ENCODE measurements at places on chromosomes 6 and 20. TPM values are rescaled to one million over a fixed set of nuclear protein-coding genes. Genes with fewer than 3 reads are reported as not detected.

- no peaks in the 10 kb centered on the region for H3K4me1 ChIP-seq
- DNase-seq = no peak
- H3K36me3 ChIP-seq = peaks cover 17% of the 10 kb centered on the region
These were observed 801 bp downstream of the CCDC28A start for GRCh38 chr6:138774370-138774769.

The LAMA4 gene
- total RNA-seq = 8.3 TPM

DNA sequence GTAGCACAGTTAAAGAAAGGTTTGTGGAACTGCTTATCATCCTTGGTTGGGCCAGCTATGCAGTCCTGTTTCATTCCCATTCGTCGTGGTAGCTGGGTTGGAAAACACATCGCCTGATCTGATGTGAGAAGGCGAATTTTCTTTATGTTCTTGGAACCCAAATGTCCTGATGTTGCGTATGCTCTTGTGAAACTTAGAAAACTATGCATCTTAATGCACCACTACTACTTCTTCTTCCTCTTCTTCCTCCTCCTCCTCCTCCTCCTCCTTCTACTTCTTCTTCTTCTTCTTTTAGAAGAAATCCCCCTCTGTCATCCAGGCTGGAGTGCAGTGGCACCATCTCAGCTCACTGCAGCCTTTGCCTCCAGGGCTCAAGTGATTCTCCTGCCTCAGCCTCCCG lies 381.6 kb downstream of the UTRN start:
- DNase-seq = no peak
- H3K27ac ChIP-seq = no peak overlapping the region
- no peak overlapping the region for H3K4me3 ChIP-seq

DNA sequence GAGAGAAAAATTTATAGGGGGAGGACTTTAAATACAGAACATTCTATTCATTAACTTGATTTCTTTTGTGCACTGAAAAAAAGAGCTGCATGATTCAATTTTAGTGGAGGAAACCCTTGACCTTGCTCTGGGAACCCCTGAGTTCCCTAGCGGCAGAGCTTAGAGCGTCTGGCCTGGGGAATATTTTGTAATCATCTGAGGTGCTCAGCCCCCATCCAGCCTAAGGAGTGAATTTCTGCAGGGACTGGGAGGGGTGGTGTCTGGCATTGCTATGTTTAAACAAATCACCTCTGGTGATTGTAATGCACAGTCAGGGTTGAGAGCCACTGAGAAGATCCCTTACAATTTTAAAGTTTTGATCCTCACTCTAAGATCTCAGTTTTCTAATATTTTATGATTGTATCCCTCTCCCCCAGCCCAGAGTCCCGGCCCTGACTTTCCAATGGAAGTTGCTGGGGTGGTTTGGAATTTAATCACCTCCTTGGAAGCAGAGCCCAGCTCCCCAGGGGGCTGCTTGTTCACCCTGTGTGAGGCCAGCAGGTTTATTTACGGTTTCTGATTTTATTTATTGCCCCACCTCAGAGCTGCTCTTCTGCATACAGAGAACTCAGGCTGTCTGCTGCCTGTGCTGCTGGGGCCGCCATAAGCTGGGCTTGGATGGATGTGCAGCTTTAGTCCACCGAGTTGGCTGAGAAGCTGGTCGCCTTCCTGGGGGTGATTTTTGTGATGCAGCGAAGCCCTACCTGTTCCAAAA lies 263.1 kb downstream of the LRFN2 start:
- H3K27ac ChIP-seq = no peak overlapping the region
- peaks cover 11% of the 10 kb centered on the region for H3K4me1 ChIP-seq
- H3K27me3 ChIP-seq = no peaks in the 10 kb centered on the region
- H3K36me3 ChIP-seq = no peaks in the 10 kb centered on the region

GRCh38 chr6:33815854-33816253 lies 12.1 kb upstream of the MLN start:
- H3K27ac ChIP-seq = no peak overlapping the region
- no peaks in the 10 kb centered on the region for H3K27me3 ChIP-seq
- H3K36me3 ChIP-seq = no peaks in the 10 kb centered on the region
- no peak for DNase-seq
- no peaks in the 10 kb centered on the region for H3K4me1 ChIP-seq

DNA sequence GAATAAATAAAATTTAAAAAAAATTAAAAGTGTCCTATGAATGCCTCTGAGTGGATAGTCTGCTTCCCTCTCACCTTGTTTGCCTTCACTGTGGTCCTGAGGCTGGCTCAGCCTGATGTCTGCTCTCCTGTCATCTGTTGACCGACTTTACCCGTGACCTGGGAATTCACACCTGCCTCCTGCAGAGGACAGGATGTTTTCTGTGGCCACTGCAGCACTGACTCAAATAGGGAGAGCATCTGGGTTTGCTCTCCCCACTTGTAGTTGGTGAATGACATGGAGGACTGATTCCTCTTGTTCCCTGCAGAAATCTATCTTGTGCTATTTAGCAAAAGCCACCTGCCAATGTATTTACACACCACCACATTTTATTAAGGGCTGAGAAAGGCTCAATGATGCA lies 52.4 kb upstream of the ERVFRD-1 start:
- no peak overlapping the region for H3K4me3 ChIP-seq
- no peaks in the 10 kb centered on the region for H3K4me1 ChIP-seq
- H3K27ac ChIP-seq = no peak overlapping the region

GRCh38 chr20:32465092-32465900 lies 107.2 kb downstream of the ASXL1 start:
- peaks cover 8% of the 10 kb centered on the region for H3K4me1 ChIP-seq
- no peak overlapping the region for H3K4me3 ChIP-seq
- peak; percentile 82 for DNase-seq
- H3K27me3 ChIP-seq = no peaks in the 10 kb centered on the region
- peak overlapping the region; percentile 78 for H3K27ac ChIP-seq

The CCDC170 gene
- 0.62 TPM for total RNA-seq

GRCh38 chr6:13711324-13711732 lies 307 bp downstream of the RANBP9 start:
- H3K27ac ChIP-seq = peak overlapping the region; percentile 91
- H3K4me1 ChIP-seq = no peaks in the 10 kb centered on the region
- no peaks in the 10 kb centered on the region for H3K36me3 ChIP-seq
- H3K27me3 ChIP-seq = no peaks in the 10 kb centered on the region
- DNase-seq = no peak
- peak overlapping the region; percentile 71 for H3K4me3 ChIP-seq

DNA sequence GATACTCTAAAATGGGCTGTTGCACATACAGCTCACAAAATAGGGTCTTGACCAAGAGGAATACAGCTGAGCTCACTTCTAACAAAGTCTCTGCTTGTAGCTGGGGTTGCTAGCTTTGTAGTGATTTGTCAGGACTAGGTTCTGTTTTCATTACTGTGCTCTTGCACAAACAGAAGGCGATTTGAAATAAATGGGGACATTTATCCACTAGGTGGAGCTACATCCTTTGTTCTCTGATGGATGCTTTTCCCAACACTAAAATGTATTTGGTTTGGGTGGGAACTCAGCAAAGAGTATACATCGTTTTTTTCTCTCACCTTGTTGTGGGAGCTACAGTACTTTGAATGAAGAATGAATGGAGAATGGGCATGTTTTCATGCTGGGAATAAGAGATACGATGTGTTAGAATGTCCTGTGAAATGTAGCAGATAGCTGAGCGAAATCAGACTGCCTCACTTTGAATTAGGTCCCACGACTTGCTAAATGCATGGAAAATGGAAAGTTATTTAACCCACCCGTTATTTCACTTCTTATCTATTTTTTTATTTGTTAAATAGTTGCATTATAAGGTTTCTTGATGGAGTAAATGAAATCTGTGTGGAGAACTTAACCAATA lies 494.7 kb upstream of the MAP3K7 start:
- no peak for DNase-seq
- H3K4me1 ChIP-seq = no peaks in the 10 kb centered on the region
- H3K4me3 ChIP-seq = no peak overlapping the region
- no peaks in the 10 kb centered on the region for H3K36me3 ChIP-seq
- H3K27me3 ChIP-seq = no peaks in the 10 kb centered on the region

DNA sequence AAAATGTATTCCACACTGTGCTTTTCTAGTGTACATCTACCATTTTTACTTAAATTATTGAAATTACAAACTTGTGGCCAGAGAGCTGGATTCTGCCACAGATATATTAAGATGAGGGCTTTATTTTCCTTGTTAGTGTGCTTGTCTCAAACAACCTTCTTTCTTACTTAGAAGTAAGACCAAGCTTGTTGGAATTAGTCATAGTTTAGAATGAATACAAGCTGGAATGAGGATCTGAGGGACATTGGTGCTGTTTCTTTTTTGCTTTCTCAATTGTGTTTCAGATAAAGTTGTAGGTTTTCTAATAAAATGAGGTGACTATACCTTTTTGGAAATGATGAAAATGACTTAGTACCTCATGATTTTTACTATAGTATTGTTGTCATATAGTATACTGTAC lies 40.3 kb downstream of the UBR2 start:
- H3K36me3 ChIP-seq = no peaks in the 10 kb centered on the region
- H3K27me3 ChIP-seq = no peaks in the 10 kb centered on the region
- DNase-seq = no peak
- H3K4me1 ChIP-seq = no peaks in the 10 kb centered on the region

The SLC22A2 gene
- total RNA-seq = not detected

GRCh38 chr6:53523511-53524454 lies 21.1 kb downstream of the GCLC start:
- peaks cover 20% of the 10 kb centered on the region for H3K36me3 ChIP-seq
- H3K4me1 ChIP-seq = no peaks in the 10 kb centered on the region
- H3K4me3 ChIP-seq = no peak overlapping the region
- H3K27me3 ChIP-seq = no peaks in the 10 kb centered on the region

The MMP24OS gene
- total RNA-seq = 40.7 TPM

DNA sequence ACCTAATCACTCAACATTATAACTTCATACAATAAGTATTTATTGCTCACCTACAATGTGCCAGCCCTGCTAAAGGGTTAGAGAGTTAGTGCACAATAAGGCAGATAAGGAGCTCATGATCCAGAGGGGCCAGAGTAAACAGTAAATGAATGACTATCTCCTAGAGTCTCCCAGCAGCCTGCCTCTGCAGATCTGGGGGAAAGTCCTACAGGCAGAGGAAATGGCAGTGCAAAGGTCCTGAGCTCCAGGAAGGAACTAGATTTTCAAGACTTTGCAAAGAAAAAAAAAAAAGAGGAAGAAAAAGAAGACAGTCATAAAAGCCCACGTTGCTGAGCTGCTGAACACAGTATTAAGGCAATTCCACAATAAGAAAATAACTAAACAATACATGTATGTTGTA lies 160.1 kb downstream of the SIM1 start:
- no peaks in the 10 kb centered on the region for H3K4me1 ChIP-seq
- DNase-seq = no peak
- no peaks in the 10 kb centered on the region for H3K27me3 ChIP-seq
- no peak overlapping the region for H3K4me3 ChIP-seq
- no peak overlapping the region for H3K27ac ChIP-seq

The CDH4 gene
- total RNA-seq = 0.02 TPM

DNA sequence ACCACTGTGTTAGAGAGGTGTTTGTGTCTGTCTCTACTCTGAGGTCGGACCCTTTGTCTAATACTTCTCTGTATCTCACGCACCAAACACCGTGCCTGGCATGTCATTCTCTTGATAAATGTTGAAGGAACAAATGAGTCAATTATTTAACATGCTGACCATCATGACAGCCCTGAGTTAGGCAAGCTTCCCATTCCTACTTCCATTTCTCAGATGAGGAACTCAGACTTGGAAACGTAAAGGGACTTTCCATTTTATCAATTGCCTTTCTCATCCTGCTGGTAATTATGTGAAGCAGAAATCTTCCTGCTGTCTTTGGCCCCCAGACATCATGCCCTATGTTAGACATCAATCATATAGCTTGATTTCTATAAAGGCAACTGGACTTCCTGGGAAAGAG lies 227.0 kb upstream of the ECI2 start:
- DNase-seq = no peak
- no peak overlapping the region for H3K27ac ChIP-seq
- H3K4me1 ChIP-seq = no peaks in the 10 kb centered on the region
- no peak overlapping the region for H3K4me3 ChIP-seq

DNA sequence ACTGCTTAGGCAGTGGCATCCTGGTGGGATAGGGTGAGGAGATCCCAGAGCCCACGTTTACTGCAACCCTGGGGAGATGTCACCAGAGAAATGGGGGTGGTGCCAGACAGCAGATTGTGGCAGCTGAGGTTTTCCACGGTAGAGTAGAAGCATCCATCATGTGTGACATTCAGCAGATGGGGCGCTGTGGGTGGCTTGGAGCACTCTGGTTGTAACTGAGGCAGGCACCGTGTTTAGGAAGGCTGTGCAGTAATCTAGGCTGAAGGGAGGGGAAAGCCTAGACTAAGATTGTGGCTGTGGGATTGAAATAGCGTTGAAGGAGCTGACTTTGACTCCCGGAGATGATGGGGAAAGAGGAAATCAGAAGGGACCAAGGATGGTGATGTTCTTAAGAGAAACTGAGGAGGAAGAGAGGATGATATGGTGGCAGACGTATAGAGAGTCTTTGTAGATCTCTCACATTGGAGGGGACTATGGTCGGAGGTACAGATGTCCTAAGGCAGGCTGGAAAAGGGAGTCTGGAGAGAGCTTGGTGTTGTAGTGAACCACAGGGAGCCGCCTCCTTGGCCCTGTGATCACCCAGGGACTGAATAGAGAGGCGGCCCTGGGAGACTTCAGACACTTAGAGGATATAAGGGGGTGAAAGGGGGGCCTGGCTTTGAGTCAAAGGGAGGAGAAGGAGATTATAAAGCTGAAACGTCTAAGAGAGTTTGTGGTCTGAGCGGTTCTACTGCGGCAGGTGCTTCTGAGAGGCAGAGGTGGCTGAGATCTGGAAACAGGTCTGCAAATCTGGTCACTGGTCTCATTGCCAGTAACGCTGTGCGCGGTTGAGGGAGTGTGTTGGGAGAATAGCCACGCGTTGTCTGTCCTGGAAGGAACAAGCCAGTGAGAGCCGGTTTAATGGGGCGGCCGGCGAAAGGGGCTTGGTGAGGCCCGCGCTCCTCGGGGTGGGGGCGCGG lies 792 bp upstream of the MICA start:
- H3K27ac ChIP-seq = peak overlapping the region; percentile 64
- H3K4me1 ChIP-seq = peaks cover 29% of the 10 kb centered on the region
- no peaks in the 10 kb centered on the region for H3K27me3 ChIP-seq
- no peaks in the 10 kb centered on the region for H3K36me3 ChIP-seq

Data from right lobe of liver (tissue), 6 donors.